ENCODE measurements at places on chromosomes 5 and 9.
A peak's percentile ranks its signal among the peaks of the same experiment; 100 is the strongest.

DNA sequence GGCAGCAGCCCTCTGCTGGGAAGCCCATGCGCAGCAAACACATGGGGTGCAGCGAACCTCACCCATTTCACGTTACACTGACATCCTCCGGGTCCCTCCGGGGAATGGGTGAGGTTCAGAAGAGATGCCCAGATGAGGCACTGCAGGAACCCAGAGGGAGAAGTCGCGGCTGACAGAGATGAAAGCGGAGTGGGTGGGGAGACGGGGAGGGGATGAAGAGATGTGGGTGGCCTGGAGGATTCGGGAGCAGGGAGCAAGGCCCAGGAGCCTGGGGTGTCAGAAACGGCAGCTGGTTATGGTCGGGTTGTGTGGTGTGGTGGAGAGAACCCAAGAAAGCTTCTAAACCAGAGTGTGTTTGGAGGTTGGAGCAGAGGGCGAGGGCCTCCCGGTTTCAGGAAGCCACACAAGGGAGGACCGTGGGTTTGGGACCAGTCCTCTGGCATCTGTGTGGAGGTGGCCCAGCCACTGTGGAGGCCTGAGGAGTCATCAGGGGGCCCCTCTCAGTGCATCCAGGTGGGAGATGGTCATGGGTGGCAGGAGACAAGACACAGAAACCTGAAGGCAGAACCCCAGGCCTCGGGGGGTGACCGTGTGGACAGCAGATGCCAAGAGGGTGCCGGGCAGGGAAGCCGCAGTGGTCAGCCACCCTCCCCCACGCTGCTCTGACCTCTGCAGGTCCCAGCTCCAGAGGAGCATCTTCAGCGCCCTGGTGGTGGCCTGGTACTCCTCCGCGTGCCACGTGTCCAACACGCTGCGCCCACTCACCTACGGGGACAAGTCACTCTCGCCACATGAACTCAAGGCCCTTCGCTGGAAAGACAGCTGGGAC, 8.6 kb downstream of the UCK1 start:
- no peak overlapping the region for H3K27ac ChIP-seq
- no peak for DNase-seq
- H3K4me1 ChIP-seq = no peaks in the 10 kb centered on the region
- no peak overlapping the region for H3K4me3 ChIP-seq
- peaks cover 44% of the 10 kb centered on the region for H3K36me3 ChIP-seq

DNA sequence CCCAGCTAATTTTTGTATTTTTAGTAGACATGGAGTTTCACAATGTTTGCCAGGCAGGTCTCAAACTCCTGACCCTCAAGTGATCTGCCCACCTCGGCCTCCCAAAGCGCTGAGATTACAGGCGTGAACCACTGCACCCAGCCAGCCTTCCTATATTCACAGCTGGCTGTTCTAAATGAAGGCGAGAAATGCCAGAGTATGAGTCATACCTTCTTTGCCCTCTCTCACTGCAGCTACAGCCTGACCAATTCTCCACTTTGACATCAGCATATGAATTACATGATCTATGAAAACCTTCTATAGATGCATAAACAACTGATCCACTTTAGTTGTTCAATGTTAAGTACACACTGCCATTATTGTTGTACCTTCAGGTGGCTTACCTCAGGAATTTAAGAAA, 14.5 kb downstream of the APTX start:
- H3K4me1 ChIP-seq = peaks cover 3% of the 10 kb centered on the region
- no peak overlapping the region for H3K4me3 ChIP-seq
- no peak for DNase-seq
- peak overlapping the region; percentile 31 for H3K27ac ChIP-seq

- no peak overlapping the region for H3K4me3 ChIP-seq
- peaks cover 1% of the 10 kb centered on the region for H3K27me3 ChIP-seq
- no peaks in the 10 kb centered on the region for H3K4me1 ChIP-seq
- H3K27ac ChIP-seq = no peak overlapping the region
These were observed 22.6 kb upstream of the MEGF9 start for GRCh38 chr9:120736881-120737280.

- no peak overlapping the region for H3K27ac ChIP-seq
- no peaks in the 10 kb centered on the region for H3K27me3 ChIP-seq
- no peak for DNase-seq
- no peak overlapping the region for H3K4me3 ChIP-seq
- H3K36me3 ChIP-seq = peaks cover 5% of the 10 kb centered on the region
These were observed 21.1 kb downstream of the VCP start for GRCh38 chr9:35051069-35051967.

DNA sequence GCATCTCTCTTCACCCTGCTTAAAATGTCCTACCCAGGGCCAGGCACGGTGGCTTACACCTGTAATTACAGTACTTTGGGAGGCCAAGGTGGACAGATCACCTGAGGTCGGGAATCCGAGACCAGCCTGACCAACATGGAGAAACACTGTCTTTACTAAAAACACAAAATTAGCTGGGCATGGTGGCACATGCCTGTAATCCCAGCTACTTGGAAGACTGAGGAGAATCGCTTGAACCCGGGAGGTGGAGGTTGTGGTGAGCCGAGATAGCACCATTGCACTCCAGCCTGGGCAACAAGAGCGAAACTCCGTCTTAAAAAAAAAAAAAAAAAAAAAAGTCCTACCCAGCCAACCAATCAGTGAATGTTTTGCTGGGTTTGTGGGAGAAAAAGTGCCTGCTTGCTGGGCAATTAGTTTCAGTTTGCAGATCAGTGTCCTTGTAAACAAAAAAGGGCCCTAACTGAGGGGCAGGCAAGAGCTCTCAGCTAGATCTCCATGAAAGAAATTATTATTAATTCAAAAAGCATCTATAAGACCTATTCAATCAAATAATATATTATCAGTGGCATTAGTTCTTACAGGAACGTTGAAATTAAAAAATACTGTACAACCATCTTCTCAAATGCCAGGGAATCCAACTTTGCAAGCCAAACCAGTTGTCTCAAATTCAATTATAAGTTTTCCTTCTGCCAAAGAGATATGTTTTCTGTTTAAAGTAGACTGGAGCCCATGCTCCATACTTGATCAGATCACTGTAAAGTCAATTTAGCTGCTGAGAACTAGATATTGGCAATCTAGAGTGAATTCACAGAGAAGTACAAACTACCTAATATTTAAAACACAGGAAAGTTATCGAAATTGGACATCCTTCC, 3.9 kb downstream of the MEGF9 start:
- H3K4me3 ChIP-seq = peak overlapping the region; percentile 83
- H3K27ac ChIP-seq = peak overlapping the region; percentile 91
- H3K4me1 ChIP-seq = peaks cover 52% of the 10 kb centered on the region
- peak; percentile 71 for DNase-seq
- no peaks in the 10 kb centered on the region for H3K36me3 ChIP-seq
- peaks cover 10% of the 10 kb centered on the region for H3K27me3 ChIP-seq

- H3K4me1 ChIP-seq = no peaks in the 10 kb centered on the region
- H3K36me3 ChIP-seq = peaks cover 40% of the 10 kb centered on the region
- peak overlapping the region; percentile 59 for H3K27ac ChIP-seq
- H3K27me3 ChIP-seq = no peaks in the 10 kb centered on the region
- no peak overlapping the region for H3K4me3 ChIP-seq
These were observed 23.2 kb downstream of the LEAP2 start for GRCh38 chr5:132896685-132897084.

GRCh38 chr5:132289097-132289496, 5.1 kb upstream of the SLC22A4 start:
- DNase-seq = no peak
- H3K4me3 ChIP-seq = no peak overlapping the region
- H3K4me1 ChIP-seq = peaks cover 5% of the 10 kb centered on the region
- H3K27me3 ChIP-seq = peaks cover 2% of the 10 kb centered on the region

DNA sequence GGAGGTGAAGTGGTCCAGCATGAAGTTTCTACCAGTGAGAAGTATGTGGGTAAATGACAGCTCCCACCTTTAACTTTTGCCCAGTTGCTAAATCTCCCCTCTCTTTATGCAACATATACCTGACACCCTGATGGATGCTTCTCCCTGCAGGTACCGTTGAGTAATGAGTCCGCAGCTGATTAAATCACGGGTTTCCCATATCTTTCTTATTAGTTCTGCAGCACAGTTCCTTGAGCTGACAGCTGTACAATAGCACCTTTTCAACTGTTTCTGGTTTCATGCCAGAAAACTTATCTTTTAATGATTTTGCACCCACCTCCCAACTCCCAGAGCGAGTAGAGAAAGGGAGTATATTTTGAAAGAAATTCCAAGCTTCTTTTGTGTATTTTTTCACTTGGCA, 161.0 kb upstream of the TUT7 start:
- DNase-seq = no peak
- no peaks in the 10 kb centered on the region for H3K4me1 ChIP-seq
- H3K4me3 ChIP-seq = no peak overlapping the region
- H3K36me3 ChIP-seq = no peaks in the 10 kb centered on the region
- no peak overlapping the region for H3K27ac ChIP-seq

GRCh38 chr5:74502479-74502950, 138.0 kb downstream of the ENC1 start:
- no peaks in the 10 kb centered on the region for H3K36me3 ChIP-seq
- no peaks in the 10 kb centered on the region for H3K4me1 ChIP-seq
- no peak overlapping the region for H3K27ac ChIP-seq

DNA sequence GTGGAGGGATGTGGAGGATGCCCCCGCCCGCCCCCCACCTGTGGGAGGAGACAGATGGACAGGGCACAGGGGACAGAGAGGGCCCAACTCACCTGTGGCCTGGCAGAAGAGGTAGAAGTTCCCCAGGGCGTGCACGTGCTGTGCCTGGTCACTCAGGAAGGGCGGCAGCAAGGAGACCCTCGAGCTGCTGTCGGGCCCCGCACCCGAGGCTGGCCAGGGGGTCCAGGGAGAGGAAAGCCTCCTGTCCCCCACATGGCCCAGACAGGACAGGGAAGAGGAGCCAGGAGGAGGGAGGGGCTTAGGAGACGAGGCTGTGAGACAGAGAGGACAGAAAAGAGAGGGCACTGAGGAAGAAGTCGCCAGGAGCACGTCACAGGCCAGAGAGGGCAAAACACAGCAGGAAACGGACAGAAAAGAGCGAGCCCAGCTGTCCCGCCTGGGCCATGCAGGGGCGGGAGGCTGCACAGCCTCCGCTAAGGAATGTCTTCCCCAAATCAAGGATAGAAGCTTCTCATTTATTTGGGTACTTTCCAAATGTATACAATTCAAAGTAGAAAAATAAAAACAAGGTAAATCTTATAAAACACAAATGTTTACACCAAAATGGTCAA, 58.5 kb downstream of the SECISBP2 start:
- H3K4me3 ChIP-seq = no peak overlapping the region
- peaks cover 28% of the 10 kb centered on the region for H3K36me3 ChIP-seq
- H3K4me1 ChIP-seq = peaks cover 41% of the 10 kb centered on the region
- H3K27ac ChIP-seq = peak overlapping the region; percentile 32
- no peak for DNase-seq
- peaks cover 31% of the 10 kb centered on the region for H3K27me3 ChIP-seq

GRCh38 chr5:51986733-51987132, 603.5 kb downstream of the ISL1 start:
- H3K4me3 ChIP-seq = no peak overlapping the region
- no peaks in the 10 kb centered on the region for H3K4me1 ChIP-seq

- no peak overlapping the region for H3K4me3 ChIP-seq
- H3K4me1 ChIP-seq = no peaks in the 10 kb centered on the region
These were observed 5.9 kb downstream of the PCDHB6 start for GRCh38 chr5:141155540-141156374.
